LHCN-M2 (cell line): ENCODE measurements at places on chromosomes 2 and 18. TPM values are rescaled to one million over a fixed set of nuclear protein-coding genes. Genes with fewer than 3 reads are reported as not detected.

DNA sequence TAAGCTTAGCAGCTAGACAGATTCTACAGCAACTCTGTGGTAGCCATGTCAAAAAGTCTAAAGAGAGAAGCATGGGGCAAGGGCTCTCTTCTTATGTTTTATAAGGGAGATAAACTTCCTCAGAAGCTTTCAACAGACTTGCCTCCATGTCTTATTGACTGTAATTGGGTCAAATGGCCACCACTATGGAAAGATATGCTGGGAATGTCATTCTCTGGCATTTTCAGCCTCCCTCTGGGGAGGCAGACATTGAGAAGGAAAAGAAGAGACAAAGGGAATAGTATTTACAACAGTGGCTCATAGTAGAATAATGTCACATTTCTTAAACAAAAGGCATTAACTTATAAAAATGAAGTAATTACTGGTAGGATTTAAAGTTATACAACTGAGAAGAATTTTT lies 1964.5 kb upstream of the PIK3C3 start:
- DNase-seq = no peak

DNA sequence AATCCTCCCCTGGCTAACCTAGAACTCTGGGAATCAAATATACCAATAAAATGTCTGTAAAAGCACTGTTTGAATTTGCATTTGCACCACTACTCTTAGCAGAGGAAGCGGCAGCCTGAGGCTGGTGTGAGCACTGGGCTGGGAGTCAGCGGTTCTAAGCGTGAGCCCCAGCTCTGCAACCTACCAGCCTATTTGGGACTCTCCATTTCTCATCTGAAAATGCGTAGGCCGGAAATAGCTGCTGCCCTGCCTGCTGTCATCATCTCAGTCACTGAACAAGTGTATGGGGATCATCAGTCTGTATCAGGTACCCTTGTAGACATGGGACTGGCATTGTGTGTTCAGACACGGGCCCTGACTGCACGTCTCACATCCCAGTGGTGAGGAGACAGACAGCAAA lies 194.3 kb downstream of the ANKRD30B start:
- no peak for DNase-seq

- DNase-seq = no peak
Measured at GRCh38 chr2:223102040-223102400, 50.0 kb downstream of the KCNE4 start.

Gene HOXD12
- total RNA-seq = not detected in 2 replicates

Gene ADCYAP1
- not detected in 2 replicates for total RNA-seq

- no peak for DNase-seq
Measured at GRCh38 chr18:37297106-37297505, 268.5 kb downstream of the CELF4 start.

DNA sequence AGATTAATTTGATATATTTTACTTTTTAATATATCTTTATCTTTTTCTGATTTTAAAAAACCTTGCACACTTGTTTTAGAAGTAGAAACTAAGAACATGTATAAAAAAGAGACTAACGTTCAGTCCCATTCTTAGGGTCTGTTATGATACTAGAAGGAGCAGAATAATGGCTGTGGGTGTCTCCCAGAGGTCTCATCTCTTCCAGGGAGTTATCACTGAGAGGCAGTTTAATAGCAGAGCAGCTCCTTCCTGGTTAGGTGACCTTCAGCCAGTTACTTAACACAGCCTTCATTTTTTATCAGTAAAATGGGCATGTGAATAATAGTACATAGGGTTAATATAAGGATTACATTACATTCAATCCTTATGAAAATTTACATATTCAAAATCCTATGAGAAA lies 40.6 kb downstream of the FBXO48 start:
- no peak for DNase-seq

Gene MZT2B
- 157 and 161 TPM in 2 replicates for total RNA-seq

Gene CPLX4
- total RNA-seq = not detected in 2 replicates

DNA sequence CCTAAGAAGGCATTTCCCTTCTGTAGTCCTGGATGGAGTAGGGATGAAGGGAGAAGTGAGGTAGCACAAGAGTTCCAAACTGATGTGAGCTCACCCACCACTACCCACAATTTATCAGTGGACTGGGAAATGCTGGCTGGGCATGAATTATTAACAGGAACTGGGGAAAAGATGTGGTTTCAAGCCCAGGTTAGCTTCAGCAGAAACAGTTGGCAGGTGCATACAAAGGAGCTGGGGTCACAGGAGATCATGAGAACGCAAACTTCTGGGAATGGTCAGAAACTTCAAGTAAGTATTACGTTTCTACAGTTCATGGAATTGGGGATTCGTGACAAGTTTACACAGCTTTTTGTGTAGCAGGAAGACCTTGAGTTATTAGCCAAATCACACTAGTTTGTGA lies 5.4 kb downstream of the CCDC141 start:
- DNase-seq = no peak

GRCh38 chr2:38685116-38685735 lies 19.3 kb downstream of the GALM start:
- no peak for DNase-seq

GRCh38 chr2:121856360-121856759 lies 100.9 kb downstream of the TSN start:
- no peak for DNase-seq

GRCh38 chr18:37343542-37343851 lies 222.1 kb downstream of the CELF4 start:
- DNase-seq = no peak

Gene DOCK10
- 39.1 and 65.3 TPM in 2 replicates for total RNA-seq

DNA sequence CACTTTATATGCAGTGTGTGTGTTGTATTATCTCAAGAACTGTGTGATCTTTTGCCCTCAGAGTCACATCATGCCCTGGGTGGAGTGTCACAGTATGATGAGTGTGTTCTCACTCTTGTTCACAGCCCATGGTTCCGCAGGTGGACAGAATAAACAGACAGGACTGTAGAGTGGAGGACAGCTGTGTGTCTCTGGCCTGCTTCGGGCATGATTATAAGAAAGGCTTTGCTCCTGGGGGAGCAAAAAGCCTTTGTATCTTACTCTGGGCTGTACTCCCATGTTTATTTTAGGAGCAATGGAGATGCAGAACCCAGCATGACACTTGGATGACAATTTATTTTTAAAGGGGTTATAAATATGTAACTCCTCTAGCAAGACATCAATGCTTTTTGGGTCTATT lies 371.7 kb upstream of the MEX3C start:
- no peak for DNase-seq

DNA sequence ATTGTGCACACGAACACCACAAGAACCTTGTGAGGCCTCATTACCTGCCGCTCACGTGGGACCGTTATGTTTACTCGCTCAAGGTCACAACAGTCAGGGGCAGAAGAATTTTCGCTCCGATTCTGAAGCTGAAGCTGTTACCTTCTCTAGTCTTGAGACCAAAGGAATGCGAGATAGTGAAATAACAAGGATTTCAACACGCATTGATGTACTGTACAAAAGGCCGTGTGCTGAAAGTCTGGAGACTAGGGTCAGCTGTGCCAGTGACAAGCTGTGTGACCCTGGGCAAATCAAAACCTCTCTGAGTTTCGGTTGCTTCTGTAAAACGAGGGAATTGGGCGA lies 583 bp downstream of the NEMP2 start:
- DNase-seq = no peak

Gene FAM124B
- 0.06 TPM in 1 of 2 replicates, not detected in the other for total RNA-seq

Gene CTAGE1
- not detected in 2 replicates for total RNA-seq

DNA sequence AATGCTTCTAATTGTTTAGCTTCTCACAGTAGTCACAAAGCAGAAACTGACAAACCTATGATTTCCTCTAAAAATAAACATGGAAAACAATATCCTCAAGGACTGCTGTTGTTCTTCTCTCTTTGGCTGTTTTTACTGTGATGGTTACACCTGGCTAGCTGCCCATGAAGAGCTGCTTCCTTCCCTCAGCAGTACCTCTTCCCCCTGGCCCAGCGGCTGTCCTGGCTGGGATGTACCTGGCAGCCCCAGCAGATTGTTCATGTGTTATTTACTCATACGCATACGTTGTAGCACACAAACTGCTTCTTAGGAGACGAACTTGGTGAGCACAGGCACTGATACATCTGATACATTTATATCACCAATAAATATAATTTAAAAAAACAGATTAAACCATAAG lies 27.4 kb downstream of the NEMP2 start:
- no peak for DNase-seq

DNA sequence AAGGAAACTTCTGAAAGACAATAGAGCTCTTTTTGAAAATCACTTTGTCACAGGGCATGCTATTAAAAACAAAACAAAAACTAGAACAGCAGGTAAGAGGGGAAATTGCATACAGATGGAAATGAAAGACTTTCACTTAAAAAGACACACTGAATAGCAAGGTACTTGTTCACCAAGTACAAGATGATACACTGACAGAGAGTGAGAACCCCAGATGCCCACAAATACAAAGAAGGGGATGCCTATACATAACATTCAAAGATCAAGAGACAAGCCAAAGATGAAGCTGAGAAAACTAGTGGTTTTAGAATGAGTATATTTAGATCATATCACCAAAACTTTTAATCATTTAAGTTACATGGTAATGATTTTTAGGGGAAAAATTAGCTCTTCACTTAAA lies 60.7 kb downstream of the ASXL2 start:
- DNase-seq = no peak

DNA sequence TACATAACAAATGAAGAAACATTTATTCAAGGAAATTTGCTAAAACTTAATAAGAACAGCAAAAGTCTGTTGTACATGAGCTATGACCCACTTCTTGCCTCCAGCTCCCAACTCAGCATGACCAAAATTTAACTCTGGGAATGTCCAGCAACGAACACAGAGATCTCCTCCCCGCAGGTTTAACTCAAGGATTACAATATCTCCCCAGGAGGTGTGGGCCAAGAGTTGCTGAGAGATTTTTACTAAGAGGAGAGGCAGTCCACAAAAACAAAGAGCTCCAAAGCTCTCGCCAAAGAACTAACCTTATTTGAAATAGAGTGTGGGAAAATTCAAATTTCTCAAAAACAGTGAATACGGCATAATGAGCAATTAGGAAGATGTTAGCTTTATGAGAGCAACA lies 318.5 kb downstream of the GRB14 start:
- DNase-seq = no peak

DNA sequence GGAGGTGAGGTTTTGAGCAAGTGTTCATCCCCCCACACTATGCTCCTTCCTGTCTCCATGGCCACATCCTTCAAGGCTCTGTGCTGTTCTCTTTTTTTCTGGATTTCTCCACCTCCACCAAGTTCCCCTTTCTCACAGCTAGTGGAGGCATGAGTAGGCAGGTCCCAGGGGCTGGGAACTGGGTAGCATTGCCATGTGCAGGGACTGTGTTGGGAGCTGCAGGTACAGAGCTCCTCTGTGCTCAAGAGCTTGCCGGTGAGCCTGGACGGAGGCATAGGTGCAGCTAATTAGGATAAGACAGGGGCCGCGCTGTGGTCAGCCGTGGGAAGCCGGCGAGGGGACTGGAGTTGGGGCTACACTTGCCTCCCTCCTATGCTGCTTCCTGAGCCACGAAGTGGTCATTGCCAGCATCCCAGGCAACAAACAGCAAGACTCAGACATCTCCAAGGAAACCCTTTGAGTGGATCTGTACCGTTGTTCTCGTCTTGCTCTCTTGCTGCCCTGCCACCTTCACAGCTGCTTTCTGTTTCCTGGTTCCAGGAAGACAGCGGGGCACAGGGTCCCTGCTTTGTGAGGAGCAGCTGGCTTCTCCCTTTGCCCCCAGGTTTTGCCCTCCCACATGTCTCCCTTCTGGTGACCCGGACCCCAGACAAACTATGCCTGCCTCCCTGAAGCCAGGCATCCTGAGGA lies 36.9 kb downstream of the ATOH8 start:
- no peak for DNase-seq

- DNase-seq = no peak
Measured at GRCh38 chr2:46939626-46940359, 24.2 kb upstream of the MCFD2 start.

DNA sequence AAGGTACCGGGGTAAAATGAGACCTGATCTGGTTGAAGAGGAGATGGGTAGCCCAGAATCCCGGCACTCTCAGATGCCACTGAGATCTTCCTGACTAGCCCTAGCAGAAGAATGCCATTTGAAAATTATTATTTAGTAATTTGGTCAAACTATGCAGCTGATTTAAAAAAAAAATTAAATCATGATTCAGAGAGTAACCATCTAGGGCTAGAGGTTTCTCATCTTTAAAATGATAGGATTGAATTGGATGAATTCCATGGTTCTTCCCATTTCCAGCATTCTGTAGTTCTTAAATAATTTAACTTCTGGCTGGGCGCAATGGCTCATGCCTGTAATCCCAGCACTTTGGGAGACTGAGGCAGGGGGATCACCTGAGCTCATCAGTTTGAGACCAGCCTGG lies 106.1 kb downstream of the MYO1B start:
- no peak for DNase-seq
